ENCODE measurements at places on chromosomes 13 and 19.
A peak's percentile ranks its signal among the peaks of the same experiment; 100 is the strongest.

GRCh38 chr19:38453596-38453995 is 20.1 kb downstream of the RYR1 start:
- no peak for DNase-seq

- no peak for DNase-seq
These were observed 126.7 kb downstream of the ABCC4 start for GRCh38 chr13:95174517-95174916.

DNA sequence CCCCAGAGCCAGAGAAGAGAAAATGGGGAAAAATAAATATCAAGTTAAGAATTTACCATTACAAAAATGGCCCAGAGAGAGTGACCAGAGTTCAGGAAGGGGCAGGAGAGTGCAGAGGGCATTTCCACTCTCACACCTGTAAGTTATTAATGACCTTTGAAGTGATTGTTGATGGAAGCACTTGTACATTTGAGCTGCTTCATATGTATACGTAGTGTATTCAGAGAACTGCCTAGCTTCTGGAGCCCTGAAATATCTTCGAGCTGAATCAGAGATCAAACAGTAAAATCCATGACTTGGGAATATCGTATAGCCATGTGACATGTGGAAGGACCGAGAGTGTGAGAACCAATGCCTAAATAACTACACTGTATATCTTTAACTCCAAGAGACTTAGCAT is 49.2 kb upstream of the PCCA start:
- no peak for DNase-seq

DNA sequence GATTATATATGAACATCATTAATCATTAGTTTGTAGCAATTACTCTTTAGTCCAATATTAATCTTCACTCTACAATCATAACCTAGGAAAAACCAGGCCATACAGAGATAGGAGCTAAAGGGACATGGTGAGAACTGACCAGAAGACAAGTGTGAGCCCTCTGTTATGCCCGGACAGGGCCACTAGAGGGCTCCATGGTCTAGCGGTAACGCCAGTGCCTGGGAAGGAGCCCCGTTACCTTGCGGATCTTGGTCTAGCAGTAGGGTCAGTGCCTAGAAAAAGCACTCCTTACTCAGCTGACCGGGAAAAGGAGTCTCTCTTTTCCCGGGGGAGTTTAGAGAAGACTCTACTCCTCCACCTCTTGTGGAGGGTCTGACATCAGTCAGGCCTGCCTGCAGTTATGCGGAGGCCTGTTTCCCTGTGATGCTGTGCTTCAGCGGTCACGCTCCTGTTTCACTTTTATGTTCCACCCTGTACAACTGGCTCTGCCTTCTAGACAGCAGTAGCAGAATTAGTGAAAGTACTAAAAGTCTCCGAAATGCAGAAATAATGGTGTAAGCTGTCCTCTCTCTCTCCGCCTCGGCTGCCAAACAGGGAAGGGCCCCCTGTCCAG is 13.8 kb downstream of the OR7D4 start:
- peak; percentile 60 for DNase-seq

GRCh38 chr19:33124207-33125098 is 7.5 kb upstream of the WDR88 start:
- DNase-seq, result no peak

DNA sequence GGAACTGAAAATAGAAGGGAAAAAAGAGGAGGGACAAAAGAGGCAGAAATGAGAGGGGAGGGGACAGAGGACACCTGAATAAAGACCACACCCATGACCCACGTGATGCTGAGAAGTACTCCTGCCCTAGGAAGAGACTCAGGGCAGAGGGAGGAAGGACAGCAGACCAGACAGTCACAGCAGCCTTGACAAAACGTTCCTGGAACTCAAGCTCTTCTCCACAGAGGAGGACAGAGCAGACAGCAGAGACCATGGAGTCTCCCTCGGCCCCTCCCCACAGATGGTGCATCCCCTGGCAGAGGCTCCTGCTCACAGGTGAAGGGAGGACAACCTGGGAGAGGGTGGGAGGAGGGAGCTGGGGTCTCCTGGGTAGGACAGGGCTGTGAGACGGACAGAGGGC is at the start of gene CEACAM5:
CEACAM5 (plus strand) TSS at position 146 of the 400 bp plus-strand sequence; CDS start at position 252, 106 bp downstream.
- no peak for DNase-seq
